Dermis blood vessel endothelial cell (primary cell): ENCODE measurements at places on chromosomes 1 and 21. TPM values are rescaled to one million over a fixed set of nuclear protein-coding genes. Genes with fewer than 3 reads are reported as not detected.

OR6P1 gene
- not detected in 2 replicates for total RNA-seq

CD84 gene
- total RNA-seq: not detected in 2 replicates

KAZN gene
- 1.9 and 2.3 TPM in 2 replicates for total RNA-seq

PHACTR4 gene
- 12.6 and 28.5 TPM in 2 replicates for total RNA-seq

ABCG1 gene
- 81.6 and 111 TPM in 2 replicates for total RNA-seq
